ENCODE measurements at places on chromosomes 7 and 10.

DNA sequence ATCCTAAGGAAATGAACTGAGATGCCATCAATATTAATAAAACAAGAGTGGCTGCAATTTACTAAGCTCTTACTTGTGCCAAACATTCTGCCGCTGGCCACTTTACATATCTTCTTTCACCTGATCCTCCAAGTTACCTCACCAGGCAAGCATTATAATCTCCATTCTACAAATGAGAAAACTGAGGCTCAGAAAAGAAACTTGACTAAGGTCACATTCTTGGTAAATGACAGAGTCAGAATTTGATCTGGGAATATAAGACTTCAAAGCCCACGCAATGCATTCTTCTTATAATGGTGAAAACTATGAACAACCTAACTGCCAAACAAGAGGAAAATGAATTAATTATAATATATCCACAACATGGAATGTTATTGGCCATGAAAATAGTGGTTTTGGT lies 46.1 kb upstream of the SMNDC1 start:
- no peak for DNase-seq

GRCh38 chr7:107700570-107700969 lies 39.9 kb downstream of the SLC26A4 start:
- no peak for DNase-seq

DNA sequence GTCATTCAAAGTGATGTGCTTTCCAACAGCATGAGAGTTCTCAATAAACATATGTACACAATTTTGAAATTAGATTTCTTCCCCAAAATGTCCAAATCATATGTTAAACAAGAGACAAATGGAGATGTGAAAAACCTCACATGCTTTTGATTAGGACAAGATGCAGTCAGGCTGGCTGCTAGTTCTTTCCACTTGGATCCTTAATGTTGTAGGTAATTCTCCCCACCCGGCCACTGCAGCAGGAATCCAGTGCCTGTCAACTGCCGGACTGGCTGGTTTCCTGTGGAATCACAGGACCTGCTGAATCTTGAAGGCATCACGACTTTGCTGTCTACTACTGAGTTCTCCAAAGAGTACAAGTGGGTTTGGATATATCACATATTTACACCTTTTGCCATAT lies 138.6 kb upstream of the AKR1E2 start:
- DNase-seq = no peak

- no peak for DNase-seq
Observed at GRCh38 chr10:104424719-104425118, 71.1 kb downstream of the CFAP58 start.

DNA sequence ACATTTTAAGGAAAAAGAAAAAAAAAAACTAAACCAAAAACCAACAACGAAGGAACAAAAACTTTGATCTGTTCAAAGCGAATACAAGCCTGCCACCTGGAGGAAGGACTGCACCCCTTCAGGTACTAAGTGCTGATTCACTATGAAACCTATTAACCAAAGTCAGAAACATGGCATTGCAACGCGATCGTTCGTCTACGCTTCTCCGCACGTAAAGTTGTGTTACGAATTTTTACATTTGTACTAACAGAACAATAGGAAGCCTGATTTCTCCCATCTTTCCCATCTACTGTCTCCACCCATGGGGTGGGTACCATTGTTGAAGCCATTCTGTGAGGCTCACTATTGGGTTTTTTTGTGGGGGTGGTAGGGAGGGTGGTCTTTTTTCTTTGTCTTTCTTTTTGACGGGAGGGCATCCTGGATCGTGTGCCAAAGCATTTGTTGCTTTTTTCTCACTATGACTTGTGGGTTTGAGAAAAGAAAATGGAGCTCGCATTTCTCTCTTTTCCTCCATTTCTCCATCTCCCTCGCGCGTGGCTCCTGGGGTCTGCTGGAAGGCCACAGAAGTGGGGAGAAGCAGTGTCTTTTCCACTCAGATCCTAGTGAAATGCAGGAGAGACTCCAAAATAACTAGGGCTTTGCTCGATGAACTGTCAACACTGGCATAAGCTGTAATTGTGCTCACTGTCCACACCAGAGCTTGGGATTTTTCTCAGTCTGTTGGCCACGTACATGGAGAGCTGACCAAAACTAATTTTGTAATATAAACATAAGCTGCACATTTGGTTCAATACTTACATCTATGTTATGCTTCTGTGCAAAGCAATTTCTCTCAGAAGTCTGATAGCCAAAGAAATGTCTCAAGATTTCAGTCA lies 100.9 kb upstream of the YAE1 start:
- peak; percentile 56 for DNase-seq

DNA sequence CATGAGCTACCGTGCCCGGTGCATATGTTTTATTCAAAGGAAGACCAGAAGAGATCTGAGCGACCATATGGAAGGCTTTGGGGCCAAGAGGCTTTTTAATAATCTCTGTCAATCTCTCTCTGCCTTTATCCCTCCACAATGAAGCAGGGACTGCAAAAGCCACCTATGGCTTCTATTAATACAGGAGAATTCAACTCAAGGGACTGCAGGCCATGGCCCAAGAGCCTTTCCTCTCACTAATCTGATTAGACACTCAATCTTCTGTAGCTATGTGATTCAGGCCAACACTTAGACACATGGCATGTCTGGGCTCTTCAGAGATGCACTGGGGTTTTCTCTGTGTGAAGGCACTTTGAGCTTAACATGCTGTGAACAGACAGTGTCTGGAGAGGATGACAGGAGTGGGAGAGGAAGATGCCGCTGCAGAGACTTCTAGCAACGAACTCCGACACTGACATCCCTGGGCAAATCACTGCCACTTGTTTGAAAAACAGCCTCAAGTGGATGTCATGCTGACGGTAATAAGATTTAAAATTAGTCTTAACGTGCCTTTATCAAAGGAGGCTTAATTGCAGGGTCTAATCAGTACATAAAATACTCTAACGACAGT lies 114.4 kb upstream of the AOAH start:
- DNase-seq = no peak

DNA sequence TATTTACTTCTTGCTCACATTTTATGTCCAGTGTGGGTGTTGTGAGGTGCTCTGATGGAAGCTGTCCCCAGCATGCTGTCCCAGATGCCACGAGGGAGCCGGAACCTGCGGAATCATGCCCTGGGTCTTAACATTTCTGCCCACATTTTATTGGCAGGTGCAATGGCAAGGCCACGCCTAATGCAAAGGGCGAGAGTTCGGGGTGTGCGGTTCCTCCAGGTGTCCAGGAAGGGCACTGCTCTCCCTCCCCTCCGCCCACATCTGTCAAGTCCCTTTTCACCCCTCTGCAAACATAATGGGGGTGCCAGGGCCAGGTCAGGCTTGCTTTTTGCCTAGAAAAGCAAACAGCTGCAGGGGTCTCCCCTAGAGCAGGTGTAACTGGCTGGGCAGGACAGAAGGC lies 16.4 kb downstream of the PDAP1 start:
- no peak for DNase-seq

GRCh38 chr10:58385784-58386112 lies 538 bp downstream of the TFAM start:
- DNase-seq = no peak

GRCh38 chr10:49076319-49076718 lies 39.0 kb downstream of the VSTM4 start:
- DNase-seq = no peak

GRCh38 chr10:96613576-96613975 lies 26.8 kb upstream of the TM9SF3 start:
- DNase-seq = no peak

GRCh38 chr10:53479365-53479764 lies 706.8 kb upstream of the MBL2 start:
- no peak for DNase-seq

DNA sequence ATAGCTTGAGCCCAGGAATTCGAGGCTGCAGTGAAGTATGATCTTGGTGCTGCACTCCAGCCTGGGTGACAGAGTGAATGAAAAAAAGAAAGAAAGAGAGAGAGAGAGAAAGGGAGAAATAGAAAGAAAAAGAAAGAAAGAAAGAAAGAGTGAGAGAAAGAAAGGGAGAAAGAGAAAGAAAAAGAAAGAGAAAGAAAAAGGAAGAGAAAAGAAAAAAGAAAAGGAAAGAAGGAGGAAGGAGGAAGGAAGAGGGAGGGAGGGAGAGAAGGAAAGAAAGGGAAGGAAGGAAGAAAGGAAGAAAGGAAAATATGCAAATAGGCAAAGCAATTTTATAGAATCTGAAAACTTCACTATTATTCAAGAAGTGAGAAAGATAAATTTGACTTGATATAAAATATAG lies 24.5 kb upstream of the JCAD start:
- no peak for DNase-seq

DNA sequence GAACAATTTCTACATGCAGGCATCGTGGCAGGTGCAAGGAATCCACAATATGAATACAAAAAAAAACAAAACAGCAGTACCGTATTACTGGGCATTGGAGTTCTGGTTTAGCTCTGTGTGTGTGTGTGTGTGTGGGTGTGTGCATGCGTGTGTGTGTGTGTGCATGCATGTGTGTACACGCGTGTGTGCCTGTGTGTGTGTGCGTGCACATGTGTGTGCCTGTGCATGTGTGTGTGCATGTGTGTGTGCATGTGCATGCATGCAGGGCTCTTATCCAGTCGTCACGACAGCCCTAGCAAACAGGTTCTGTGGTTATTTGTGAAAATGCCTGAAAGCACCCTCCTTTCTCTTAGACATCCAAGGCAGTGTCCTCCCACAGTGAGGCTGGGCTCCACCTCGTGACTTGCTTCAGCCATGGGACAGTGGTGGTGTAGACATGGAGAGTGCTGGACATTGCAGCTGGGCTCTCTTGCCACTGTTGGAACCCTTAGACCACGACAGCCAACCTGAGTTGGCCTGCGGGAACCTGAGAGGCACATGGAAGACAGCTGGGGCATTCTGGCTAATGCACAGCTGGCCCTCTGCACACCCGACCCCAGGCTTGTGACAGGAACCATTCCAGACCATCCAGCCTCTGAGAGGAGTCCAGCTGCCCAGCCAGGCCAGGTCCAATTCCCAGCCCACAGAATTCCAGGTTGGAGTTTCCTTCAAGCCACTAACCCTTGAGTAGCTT lies 173.4 kb upstream of the SHH start:
- no peak for DNase-seq

DNA sequence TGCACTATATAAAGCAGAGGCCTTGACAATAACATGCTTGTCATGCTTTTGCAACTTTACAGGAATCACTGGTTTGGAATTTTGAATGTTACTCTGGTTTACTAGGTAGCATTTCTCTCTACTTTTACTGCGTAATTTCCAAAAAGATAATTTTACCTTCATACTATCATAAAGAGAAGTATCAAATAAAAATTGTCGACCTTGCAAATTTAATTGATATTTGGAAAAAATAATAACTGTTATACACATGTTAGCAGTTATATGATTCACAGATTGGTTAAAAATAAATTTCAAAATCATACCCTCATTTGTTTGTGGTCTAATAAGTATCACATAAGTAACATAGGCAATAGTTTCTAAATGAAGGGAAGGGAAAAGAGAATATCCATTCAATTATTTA lies 228.5 kb upstream of the CACNA2D1 start:
- DNase-seq = no peak

Data from NCI-H1694 (cell line).